HS-27A (cell line): ENCODE measurements at places on chromosomes 16 and 17.

GRCh38 chr17:14295676-14296075 is 5.2 kb upstream of the HS3ST3B1 start:
- no peak for DNase-seq

DNA sequence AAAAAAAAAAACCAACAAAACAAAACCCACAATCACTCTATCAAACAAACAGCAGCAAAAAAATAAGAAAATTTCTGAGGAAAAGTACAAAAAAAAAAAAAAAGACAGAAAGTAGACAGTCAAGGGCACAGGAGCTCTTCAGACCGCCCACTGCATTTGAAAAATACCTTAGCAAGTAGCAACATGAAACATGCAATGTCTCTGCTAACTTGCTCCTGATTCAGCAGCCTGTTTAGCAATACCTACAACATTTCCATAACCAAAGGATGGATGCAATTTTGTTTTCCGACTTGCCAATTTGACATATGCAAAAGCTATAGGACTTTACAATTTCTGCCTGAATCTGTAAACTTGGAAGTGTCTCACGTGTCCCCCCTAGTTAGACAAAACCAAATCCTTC is 57.4 kb downstream of the SYNRG start:
- no peak for DNase-seq

- no peak for DNase-seq
These were observed 93.2 kb downstream of the C17orf67 start for GRCh38 chr17:56740481-56740880.

GRCh38 chr16:55126456-55126855 is 195.8 kb downstream of the IRX5 start:
- DNase-seq: no peak

DNA sequence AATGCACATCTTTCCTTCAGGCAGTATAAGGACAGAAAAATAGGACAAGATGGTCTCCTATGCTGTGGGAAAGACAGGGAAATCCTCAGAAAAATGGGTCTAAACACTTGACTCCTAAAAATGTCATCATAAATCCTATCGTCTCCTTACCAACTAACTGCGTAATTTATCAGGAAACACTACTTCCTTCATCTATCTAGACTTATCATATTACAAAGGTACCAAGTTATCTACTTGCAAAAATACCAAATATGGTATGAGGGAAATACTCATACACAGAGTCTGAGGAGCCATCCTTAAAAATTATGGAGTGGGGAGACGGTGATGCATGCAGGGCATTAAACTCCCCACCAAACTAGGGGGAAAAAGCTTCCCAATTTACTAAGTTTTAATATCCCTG is 44.1 kb downstream of the GRB2 start:
- DNase-seq: no peak

DNA sequence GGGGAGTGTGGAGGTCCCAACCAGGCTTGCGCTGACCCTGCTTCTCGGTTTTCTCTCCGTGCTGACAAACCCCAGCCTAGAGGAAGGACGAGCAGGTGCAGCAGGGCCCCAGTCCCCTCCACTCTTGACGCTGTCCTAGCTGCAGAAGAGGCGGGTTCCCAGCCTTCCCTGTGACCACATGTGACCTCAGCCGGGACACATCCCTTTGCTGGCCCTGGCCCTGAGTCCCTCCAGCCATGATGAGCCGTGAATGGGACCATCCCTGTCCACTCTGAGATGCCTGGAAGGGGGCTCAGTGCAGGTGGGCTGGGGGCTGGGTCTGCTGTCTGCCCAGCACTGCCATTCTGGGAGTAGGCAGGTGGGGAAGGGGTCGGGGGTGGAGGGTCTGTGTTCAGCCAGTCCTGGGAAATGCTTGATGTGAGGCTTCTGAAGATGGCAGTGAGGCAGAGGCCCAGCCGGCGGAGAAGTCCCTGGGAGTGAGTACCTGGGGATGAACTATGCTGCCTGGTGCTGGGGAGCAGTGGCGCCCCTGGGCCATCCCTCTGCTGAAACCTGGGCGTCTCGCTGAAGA is 1.9 kb upstream of the TUBB3 start:
- DNase-seq: no peak

DNA sequence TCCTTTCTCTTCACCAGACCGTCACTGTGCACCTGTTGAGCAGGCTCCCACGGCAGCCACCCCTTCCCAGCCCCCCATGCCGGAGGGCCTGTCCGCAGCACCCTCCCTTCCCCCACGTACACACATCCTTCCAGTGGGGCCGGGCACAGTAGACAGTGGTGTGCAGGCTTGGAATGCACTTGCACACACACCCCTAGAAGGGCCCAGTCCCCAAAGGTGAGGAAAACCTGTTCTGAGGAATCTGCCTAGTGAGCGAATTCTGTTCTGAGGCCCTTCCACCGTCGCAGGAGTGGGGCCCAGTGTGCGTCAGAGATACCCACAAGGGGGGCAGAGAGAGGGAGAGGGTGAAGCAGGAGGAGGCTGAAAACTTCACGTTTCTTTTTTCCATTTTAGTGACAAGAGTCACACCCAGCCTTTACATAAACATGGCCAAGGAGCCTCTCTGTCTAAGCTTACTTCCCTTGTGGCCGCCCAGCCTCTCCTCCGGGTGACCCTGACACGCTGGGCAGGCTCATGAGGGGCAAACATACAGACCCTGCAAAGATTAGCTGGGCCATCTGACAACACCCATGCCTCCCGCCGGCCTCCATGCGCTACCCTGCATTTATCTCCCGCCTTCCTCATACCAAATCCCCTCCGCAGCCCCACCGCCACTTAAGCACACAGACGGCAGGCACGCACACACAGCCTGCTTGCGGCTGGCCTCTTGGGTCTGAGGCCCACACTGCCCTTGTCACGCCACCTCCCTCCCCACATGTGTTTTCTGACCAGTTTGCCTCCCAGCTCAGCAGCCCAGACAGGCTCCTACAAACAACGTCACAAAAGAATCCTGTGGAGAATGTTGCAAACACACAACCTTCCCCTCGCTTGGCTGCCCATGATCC is 1.8 kb downstream of the ZBTB4 start:
- no peak for DNase-seq

GRCh38 chr17:77666462-77666861 is 292.0 kb upstream of the TNRC6C start:
- DNase-seq: no peak

DNA sequence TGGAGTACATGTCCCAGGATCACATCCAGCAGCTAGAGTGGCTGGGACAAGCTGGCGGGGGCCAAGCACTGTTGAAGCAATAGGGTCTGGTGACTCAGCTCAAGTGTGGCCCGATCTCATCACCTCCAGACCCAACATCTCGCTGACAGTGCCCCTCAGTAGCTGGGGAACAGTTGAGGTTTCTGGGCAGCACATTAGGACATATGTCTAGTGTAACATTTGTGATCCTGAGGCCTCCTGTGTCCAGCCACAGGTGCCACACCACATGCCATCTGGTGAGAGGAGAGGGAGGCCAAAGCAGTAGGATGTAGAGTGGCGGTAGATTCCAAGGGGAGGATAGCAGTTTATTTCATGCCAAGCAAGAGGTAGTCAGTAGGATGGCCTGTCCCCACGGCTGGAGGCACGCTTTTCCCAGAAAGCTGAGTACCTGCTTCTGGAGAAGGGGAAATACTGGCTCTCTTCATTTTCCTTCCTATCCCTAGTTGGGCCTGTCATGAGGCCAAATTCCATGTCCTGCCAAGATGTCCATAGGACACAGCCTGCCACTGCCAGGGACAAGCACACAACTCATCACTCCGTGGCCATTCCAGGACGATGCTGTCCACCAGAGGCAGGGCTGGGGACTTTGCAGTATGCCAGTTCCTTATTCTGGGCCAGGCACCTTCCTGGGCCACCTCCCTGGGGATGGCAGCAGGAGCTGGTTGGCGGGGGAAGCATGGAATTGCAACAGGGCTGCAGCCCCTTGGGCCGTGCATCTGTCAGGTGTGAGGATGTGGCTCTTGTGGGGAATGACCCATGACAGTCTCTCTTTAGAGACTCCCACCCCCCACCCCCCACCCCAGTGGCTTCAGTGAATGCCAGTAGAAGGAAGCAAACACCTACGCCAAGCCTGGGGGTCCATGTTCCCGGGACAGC is 24.0 kb downstream of the GGA3 start:
- no peak for DNase-seq

GRCh38 chr17:82615084-82616020 is 32.9 kb downstream of the WDR45B start:
- DNase-seq: no peak

DNA sequence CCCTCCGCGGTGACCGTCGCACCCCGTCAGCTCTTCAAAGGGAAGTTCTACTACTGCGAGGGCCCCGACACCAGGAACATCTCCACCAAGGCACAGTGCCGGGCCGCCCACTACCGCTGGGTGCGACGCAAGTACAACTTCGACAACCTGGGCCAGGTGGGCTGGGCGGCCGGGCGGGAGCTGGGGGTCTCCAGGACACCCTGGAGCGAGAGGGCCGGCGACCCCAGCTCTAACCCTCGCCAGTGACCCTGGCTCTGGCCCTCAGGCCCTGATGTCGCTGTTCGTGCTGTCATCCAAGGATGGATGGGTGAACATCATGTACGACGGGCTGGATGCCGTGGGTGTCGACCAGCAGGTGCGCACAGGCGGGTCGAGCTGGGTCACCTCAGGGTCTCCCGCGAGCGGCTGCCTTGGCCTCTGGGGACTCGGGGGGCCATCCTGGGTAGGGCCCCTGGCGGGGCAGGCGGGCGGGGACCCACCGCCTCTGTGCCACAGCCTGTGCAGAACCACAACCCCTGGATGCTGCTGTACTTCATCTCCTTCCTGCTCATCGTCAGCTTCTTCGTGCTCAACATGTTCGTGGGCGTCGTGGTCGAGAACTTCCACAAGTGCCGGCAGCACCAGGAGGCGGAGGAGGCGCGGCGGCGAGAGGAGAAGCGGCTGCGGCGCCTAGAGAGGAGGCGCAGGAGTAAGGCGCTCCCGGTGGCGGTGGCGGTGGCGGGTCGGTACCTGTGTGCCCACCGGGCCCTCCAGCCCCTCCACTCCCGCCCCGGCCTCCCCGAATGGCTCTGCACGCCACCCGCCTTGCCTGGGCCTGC is 13.4 kb downstream of the TPSG1 start:
- DNase-seq: no peak

DNA sequence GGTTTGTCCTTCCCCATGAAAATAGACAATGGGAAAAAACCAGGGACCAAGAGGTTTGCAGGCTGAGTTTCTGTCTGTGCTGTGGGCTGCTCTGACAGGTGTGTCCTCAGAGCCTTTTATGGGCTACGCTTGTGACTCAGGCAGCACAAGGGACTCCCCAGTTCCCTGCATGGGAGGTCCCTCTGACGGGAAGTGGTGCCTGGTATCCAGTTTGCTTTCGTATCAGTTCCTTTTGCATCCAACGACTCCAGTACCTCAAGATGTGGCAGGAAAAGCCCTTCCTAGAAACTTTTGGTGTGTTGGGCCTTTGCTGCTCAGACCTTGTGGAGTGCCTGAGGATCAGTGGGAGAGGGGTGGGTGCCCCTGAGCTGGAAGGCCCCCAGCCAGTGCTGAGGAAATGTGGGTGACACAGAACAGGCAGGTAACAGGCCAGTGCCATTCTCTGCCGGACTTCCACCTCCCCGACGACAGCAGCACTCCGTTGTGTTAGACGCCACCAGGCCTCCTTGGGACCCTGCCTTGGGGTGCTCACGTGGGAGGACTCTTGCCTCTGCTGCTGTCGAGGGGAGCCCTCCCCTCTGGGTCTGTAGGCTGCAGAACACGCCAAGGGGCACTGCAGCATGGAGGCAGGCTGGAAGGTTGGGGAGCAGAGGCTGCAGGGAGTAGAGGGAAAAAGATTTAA is 38.4 kb upstream of the IRF8 start:
- DNase-seq: no peak

DNA sequence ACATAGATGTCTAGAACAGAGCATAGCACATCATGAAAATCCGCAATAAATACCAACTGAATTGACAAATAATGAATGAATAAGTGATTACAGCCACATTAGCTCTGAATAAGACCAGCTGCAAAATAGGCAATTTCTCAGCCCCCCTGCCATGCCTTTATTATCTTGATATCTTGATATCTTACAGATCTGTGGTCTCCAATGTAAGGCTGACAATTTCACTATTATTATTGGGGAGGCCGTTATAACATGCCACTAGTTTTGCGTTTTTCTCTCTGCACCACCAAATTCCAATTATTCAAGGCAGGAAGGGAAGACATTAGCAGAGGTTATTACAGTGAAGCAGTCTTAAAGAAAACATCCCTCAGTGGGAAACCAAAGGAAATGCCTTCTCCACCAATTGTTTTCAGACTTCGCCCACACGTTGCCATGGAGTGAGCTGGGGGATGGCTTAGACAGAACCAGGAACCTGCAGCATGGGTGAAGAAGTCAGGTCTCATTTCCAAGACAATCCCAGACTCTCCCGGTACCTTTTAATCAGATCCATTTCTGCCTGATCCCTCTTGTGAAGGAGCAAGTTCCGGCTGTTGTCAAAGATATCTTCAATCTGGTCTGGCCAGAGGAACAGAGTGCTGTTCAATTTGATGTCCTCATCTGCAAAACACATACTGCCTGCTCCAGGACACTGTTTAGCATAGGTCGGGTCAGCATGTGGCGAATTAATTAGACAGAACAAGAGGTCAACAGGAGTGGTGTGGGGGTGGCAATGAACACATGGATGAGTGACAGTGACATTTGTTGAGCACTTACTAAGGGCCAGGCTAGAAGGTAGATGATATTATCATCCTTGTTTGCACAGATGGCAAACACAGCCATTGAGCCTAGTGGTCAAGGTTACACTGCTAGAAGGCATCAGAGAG is 46.4 kb downstream of the DNAH3 start:
- no peak for DNase-seq

DNA sequence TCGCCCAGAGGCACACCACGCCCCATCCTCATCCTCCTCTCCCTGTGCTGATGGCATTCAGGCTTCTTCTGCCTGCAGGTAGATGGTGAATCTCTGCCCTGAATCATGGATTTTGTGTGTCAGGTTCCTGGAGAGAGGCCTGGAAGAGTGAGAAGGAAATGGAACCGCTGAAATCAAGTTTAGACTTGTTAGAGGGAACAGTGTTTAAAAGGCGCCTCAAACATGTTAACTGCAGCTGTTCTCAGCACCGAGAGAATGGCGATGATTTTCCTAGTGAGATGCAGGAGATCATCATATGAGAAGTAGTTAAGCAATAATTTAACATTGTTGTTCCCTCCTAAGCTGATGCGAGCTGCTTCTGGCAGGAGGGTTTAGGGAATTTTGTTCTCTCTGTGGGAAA is 744.4 kb upstream of the EEF2KMT start:
- no peak for DNase-seq
